Epithelial cell of prostate (primary cell): ENCODE measurements at places on chromosomes 7 and 10.

- no peak for DNase-seq
These were observed 284.7 kb upstream of the SHH start for GRCh38 chr7:156096771-156097538.

- DNase-seq: no peak
These were observed 22.0 kb upstream of the OCM2 start for GRCh38 chr7:98011996-98012395.

DNA sequence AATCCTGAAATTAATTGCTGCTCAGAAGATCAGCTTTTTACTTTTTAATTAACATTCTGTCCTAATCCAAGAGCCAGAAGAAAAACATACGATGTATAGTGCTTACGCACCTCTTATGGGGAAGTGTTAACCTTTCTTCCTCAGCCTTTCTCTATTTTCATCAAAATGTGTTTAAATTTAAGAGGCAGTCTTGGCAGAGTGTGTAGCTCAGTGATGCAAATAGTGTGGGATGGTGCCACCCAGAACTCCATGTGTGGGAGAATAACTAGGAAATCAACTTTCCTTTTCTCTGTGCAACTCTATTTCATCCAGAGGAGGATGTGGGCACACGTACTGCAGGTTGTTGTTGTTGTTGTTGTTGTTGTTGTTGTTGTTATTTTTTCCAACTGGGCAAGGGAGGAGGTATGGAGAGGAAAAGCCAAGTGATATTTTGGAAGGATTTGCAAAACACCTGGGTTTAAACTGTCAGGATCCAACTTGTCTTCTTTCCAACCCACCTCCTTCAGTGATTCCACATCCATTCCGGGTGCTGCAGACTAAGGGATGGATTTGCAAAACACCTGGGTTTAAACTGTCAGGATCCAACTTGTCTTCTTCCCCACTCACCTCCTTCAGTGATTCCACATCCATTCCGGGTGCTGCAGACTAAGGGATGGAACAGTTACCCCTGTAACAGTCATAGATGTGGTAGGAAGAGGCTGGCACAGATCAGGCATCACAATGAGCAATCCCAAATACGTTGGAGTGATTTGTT lies 19.8 kb downstream of the ELMO1 start:
- DNase-seq: no peak

GRCh38 chr10:97788552-97789442 lies 17.0 kb upstream of the SFRP5 start:
- DNase-seq: no peak

DNA sequence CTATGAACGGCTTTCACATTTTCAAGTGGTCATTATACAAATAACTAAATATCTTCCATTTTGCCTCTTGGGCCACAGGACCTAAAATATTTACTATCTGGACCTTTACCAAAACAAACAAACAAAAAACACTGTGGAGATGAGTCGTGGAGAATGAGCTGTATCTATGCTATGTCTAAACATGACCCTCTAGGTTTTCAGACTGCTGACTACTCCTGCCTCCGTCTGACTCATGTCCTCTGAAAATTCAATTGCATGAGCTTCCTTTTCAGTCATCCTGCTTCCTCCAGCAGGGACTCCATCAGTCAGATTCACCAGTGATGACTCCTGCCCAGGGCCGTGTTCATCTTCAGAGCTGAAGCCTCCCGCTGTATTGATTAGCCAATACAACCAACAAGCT lies 96.8 kb downstream of the COL28A1 start:
- DNase-seq: peak; percentile 96

DNA sequence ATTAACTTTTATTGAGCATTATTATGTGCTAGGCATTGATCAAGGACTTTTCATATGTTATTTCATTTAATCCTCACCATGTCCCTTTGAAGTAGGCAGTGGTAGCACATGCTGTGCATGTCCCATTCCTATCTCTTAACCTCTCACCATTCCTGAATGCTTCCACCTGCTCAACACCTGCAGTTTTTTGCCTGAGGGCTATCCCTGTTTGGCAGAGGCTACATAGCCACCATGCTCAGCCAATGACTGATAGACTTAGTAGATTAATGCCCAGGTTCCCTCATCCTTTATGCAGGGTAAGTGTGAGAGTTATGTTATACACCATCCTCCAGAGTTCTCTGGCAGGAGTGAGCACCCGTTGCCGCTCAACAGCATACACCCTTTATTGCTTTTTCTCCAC lies 387.8 kb downstream of the BBS9 start:
- no peak for DNase-seq

GRCh38 chr7:137606061-137606674 lies 240.6 kb downstream of the DGKI start:
- no peak for DNase-seq

- no peak for DNase-seq
These were observed 20.1 kb downstream of the P4HA1 start for GRCh38 chr10:73076360-73077183.

- no peak for DNase-seq
These were observed 125.9 kb upstream of the LYZL2 start for GRCh38 chr10:30755441-30755953.

DNA sequence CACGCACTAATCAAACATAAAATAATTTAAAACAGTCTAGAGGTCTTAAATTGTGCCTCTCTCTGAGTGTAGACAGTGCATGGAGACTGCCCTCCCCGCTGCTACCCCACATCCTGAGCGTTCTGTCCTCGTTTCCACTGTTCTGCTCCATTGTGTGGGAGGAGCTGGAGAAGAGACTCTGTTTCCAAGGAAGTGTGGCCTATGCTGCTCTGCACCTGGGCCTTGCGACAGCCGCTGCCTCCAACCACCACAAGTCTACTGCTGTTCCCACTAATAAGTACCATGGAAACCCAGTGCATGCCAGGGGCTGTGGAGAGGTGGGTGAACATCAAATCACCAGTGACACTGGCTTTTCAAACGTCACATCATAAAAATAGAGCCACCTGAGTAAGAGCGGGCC lies 19.6 kb downstream of the NRG3 start:
- no peak for DNase-seq

DNA sequence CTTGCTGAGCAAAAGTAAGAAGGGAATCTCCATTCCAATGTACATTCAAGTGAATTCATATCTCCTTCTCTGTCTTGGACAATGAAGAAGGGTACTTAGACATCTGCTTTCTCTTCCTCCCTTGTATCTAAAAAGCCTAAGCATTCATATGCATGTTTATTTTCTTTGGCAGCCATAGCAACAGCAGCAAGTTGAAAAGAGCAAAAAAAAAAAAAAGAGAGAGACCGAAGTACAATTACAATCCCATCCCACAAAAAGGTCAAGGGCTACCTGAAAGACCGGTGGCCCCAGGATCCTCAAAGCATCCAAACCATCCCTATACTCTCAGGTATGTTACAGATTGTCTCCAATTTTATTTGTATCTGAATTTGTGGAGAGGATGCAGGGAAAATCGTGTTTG lies 4.1 kb downstream of the OR2F1 start:
- DNase-seq: no peak

- DNase-seq: no peak
These were observed 18.5 kb upstream of the MRC1 start for GRCh38 chr10:17790651-17791050.
